CD8-positive, alpha-beta T cell (primary cell): ENCODE measurements at places on chromosomes 2 and 18.

- no peak for DNase-seq
Measured at GRCh38 chr18:13368080-13368813, 149.7 kb downstream of the LDLRAD4 start.

DNA sequence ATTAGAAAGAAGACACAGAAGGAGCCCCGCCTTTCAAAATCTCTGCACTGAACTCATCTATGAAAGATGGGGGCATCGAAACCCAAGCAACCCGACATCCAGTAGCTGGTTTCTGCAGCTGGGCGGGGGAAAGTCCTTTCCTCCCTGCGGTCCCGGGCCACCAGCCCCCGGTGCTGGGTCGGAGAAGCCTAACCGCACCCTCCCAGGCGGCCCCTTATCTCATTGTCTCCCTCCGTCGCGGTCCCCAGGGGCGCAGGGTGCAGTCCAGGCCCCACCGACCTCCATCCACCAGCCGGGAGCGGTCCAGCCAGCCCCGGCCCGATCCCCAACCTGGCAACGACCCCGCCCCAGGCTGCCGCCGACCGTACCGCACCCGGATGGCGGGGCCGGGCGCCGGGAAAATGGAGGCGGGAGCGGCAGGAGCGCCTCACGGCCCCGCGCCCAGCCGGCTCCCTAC, 452 bp downstream of the RAPH1 start:
- peak; percentile 33 for DNase-seq

DNA sequence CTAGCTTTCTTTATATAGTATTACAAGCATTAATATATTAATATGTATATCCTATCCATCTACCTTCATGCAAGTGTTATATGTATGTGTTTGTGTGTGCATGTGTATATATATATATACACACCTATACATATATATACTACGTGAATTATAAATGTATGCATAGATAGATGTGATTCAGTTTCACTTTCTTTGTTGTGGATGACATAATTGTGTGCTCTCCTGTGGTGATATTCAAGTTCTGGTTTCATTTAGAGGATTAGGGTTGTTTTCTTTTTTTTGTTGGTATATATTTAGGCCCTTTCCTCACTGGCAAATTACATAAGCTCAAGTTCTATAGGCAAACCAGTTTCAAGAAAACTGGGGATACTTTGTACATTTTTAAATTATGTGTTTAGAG, 225.7 kb upstream of the FANCL start:
- DNase-seq: no peak

GRCh38 chr2:219643788-219644398, 16.5 kb downstream of the SLC4A3 start:
- DNase-seq: no peak

- no peak for DNase-seq
Measured at GRCh38 chr2:203802342-203803052, 65.1 kb upstream of the CTLA4 start.

GRCh38 chr2:72695676-72696075, 130.2 kb downstream of the EXOC6B start:
- DNase-seq: no peak

GRCh38 chr2:11712866-11713265, 33.6 kb upstream of the LPIN1 start:
- DNase-seq: no peak

GRCh38 chr18:11147371-11147951, 1.9 kb downstream of the PIEZO2 start:
- DNase-seq: no peak

DNA sequence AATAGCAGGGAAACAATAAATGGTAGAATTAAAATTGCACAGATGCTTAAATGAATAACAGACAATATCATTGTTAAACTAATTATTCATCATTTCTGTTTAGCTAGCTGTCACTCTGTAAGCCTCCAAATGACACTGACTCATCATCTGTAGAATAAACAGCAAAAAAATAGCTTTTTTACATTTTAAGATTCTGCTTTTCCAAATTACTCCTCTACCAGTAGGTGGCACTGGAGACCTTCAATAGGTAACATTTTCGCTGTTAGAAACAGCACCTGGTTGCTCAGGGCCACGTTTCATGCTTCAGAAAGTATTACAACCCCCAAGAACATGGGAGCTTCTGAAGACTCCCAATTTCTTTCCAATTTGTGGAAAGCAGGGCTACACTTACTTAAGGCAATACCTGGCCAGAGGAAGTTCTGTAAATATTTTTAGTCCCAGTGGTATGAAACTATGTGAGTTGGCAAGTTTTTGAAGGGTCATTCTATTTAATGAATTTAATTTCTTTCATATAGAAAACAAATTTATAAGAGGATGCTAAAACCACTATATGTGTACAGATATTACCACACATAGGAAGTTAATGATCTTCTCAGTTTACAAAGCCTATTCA, 45.4 kb downstream of the TTN start:
- no peak for DNase-seq

- DNase-seq: no peak
Measured at GRCh38 chr18:37721544-37722522, 156.2 kb upstream of the CELF4 start.

DNA sequence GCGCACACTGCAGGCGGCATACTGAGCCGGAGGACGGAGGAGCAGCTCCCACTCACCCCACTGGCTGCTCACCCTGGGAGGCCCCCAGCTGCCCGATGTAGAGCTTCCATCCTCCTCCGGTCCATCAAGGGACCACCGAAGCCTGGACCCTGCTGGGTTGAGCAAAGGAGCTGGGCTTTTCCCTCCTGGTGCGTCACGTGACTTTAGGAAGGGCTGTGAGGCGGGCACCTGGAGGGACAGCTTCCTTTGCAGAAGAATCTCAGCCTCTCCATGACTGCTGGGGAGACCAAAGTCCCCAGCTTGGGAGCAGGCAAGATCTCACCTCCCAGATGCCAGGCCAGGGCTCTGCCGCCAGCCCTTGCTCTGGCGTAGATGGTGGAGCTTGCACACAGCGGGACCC, 102.7 kb downstream of the TWIST2 start:
- no peak for DNase-seq

GRCh38 chr2:89763581-89764485, 1072.4 kb downstream of the RPIA start:
- DNase-seq: no peak

DNA sequence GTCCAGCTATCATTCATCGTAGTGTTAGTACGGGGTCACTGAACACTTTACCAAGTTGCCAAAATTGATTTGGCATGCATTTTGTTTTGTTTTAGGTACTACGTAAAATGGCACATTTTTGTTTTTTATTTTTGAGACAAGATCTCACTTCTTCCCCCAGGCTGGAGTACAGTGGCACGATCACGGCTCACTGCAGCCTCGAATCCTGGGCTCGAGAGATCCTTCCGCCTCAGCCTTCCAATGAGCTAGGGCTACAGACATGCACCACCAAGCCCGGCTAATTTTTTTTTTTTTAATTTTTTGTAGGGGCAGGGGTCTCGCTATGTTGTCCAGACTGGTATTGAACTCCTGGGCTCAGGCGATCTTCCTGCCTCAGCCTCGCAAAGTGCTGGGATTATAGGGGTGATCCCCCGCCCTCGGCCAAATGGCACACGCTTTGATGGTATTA, 786 bp downstream of the TAF1B start:
- DNase-seq: no peak

GRCh38 chr18:47771922-47772321, 158.5 kb downstream of the SMAD2 start:
- DNase-seq: no peak

DNA sequence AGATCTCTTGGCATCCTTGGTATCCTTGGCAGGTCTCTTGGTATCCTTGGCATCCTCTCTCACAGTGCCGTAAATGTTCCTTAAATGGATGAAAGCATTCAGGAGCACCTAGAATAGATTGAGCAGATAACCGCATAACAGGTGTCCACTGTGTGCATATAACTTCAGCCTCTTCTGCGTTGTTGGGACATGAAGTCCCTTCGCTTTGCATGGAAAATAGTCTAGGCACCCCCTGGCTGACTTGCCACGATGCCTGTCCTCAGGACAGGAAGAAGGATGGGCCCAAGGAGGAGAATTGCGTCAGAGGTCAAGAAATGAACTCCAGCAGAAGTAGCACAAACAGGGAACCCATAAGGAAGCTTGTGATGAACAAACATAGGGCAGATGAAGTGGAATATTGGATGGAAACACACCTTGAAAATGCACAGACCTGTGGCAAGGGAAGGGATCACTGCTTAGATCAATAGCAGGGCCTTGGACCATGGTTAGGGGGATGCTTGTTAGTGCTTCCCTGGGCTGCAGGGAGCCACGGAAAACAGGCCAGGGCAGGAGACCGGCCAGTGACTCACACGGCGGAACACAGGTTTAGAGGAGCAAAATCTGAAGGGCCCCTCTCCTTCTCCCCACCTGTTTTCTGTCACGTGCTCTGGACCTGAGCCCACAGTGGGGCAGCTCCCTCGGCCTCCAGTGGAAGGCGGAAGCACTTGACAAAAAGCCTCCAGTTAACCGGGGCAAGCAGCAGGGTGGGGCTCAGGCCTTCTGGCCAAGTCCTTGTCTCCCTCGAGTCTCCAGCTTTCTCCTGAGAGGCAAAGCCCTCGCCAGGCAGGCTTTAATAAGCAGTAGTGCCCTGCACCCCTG, 99.2 kb upstream of the ASAP2 start:
- no peak for DNase-seq

GRCh38 chr2:145185696-145186095, 665.8 kb upstream of the ZEB2 start:
- DNase-seq: no peak

DNA sequence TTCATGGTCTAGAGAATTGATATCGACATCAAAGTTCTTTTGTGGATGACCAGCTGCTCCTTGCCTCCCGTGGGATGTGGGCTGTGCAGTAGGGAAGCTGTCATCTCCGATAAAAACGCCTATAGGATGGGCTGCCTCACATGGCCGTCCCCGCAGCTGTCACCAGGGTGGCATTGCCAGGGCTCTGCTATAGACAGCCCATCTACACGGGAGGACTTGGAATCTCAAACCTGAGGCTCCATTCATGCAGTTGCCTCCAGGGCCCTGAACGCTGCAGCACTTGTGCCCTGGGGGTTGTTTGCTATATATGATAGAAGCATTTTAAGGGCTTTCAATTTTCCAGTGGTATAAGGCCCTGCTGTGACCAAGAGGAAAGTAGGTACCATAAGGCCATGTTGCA, 183.1 kb downstream of the MYCN start:
- no peak for DNase-seq
